ENCODE measurements at places on chromosomes 12 and 14.

- DNase-seq: no peak
These were observed 274.3 kb upstream of the FAR2 start for GRCh38 chr12:28874758-28875157.

GRCh38 chr14:41187868-41188267 lies 418.8 kb upstream of the LRFN5 start:
- DNase-seq: no peak

- no peak for DNase-seq
These were observed 59.0 kb downstream of the PLEKHG3 start for GRCh38 chr14:64763085-64763782.

DNA sequence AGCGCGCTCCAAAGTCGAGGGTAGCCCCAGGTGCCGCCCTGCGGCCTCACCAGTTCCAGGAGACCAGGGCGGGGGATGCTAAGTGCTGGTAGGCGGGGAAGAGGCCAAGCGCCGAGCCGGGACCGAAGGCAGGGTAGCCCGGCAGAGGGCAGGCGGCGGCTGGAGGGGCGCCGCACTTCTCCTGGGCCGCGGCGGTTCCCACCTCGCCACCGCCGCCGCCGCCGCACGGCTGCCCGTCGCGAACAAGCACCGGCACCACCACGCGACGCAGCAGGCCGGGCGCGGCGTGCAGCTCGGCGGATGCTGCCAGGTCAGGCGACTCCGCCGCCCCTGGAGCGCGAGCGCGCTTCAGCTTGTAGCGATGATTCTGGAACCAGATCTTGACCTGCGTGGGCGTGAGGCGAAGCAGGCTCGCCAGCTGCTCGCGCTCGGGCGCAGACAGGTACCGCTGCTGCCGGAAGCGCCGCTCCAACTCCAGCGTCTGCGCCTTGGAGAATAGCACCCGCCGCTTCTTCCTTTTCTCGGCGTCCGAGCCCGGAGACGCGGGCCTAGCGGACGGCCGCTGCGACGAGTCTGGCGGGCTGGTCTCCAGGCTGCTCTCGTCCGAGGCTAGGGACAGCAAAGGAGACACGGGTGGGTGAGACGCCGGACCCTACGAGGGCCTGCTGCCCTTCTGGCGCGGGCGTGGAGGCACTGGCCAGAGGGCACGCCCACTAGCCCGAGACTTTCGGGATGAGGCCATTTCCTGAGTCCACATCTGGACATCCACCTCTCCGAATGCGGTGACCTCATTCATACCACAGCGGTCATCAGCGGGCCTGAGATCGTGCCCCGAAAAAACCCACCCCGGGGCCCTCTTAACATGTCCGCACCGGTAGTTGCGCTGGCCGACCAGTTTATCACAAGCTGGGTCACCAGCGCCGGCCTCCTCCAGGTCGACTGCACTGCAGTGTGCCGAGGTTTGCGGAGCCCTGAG lies 1.3 kb downstream of the NKX2-8 start:
- DNase-seq: no peak

GRCh38 chr12:113973109-113973904 lies 7.2 kb upstream of the RBM19 start:
- no peak for DNase-seq

DNA sequence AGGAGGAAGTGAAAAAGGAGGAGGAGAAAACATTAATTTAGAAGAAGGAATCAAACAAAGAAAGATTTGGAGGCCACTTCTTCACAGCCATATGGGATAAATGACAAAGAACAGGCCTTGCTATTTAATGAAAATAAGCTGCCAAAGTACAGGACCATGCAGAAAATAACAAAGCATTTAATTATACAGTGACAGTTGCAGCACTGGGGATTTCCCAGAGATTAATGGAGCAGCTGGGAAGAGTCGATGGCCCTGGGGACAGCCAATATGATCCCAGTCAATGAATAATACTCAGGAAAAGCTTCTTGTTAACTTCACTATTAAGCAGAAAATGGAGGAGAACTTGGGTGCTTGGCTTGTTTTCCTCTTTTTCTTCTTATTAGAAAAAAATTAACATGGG lies 34.6 kb downstream of the RERG start:
- no peak for DNase-seq

DNA sequence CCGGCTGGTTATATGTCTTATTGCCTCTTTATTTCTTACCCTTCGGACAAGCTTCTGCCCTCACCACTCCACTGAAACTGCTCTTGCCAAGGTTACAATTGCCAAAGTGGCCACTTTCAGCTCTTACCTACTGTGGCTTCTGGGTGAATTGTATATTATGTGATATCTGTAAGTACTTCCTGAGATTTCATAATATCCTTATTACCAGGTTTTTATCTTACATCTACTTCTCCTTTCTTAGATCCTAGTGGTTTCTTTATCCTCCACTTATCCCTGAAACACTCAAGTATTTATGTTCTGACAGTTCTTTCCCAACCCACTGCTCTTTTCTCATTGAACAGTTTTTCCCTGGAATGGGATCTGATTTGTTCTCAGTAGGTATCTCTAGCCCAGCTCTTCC lies 10.5 kb downstream of the CELA1 start:
- no peak for DNase-seq

GRCh38 chr12:116153113-116153512 lies 124.4 kb downstream of the MED13L start:
- DNase-seq: no peak

DNA sequence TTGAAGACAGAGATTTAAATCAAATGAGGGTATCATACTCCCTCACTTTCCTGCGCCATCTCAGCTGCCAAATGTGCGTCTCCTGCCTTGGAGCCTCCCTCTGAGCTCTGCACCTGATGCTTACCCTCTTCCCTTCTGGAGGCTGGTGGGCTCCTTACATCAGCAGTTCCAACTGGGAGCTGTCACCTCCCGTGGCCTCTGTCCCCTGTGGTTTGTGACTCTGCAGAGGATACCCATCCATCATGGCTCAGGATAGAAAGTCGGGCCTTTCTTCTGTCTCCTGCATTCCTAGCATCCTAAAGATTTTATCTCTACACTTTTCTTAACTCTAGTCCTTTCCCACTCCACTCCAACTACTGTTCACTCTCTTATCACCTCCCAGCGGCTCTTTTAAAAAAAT lies 570.6 kb downstream of the BCL11B start:
- no peak for DNase-seq

- no peak for DNase-seq
These were observed 57.6 kb downstream of the ACADS start for GRCh38 chr12:120783197-120783596.

DNA sequence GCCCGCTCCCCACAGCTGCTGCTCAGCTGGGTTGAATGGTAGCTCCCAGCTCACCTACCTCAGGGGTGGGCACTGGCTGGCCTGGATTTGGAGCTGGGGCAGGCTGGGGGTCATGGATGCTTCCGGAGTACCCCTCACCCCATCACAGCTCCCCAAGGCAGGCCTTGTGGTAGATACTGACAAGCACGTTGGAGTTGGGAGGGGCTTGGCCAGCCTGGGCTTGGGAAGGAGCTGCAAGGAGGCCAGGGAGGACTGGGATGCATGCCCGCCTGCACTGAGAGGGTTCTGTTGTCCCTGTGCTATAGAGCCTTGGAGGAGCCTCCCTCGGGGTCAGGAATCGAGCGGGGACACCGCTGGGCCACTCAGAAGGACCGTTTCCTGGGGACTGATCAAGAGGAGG lies 14.2 kb downstream of the TMEM63C start:
- DNase-seq: no peak

GRCh38 chr12:71440763-71441748 lies 1.5 kb downstream of the LGR5 start:
- no peak for DNase-seq
